B cell (primary cell): ENCODE measurements at places on chromosomes 1 and 21. TPM values are rescaled to one million over a fixed set of nuclear protein-coding genes. Genes with fewer than 3 reads are reported as not detected.

DNA sequence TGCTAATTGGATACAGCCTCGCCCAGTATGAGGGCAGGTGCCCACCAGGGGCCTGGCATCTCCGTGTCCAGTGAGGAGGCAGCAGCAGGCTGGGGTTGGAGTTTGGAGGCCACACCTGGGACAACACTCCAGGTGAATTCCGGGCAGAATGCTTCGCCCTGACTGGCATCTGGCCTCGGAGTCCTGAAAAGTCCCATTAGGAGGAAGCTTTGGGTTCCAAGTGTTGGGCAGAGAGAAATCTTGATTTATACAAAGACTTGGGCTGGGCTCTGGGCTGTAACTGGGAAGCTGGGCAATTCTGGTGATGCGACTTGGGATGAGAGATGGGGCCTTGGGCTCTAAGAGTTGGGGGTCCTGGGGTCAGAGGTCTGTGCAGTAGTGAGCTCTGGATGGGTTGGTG is 48.1 kb upstream of the CSF3R start:
- no peak overlapping the region for H3K4me3 ChIP-seq
- DNase-seq: no peak
- H3K4me1 ChIP-seq: no peaks in the 10 kb centered on the region

DNA sequence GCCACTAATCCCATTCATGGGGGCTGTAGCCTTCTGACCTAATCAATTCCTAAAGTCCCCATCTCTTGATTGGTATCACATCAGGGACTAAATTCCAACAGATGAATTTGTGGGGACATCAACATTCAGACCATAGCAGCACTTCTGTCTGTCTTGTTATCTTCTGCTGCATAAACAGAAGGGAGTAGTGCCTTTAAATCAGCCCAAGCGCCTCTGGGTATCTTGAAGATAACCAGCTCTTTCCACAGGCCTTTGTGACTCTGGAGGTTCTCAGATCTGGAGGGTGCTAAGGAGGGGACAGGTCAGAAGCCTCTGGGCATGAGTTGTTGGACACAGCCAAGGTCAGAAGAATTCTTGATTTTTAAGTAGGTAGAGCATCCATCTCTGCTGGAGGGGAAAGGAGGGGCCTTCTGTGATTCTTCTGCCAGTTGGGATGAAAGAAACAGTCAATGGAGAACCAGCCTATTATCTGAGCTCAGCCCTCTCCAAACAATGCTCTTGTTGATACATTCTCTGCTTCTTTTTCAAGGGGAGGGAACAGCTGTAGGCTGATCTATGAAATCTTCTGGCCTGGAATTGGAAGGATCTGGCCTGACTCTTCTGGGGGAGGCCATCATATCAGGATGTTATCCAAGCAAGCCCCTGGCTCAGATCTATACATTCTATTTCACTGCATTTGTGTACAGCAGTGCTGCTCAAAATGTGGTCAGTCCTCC is 31.3 kb upstream of the LRIG2 start:
- no peak for DNase-seq
- H3K4me3 ChIP-seq: no peak overlapping the region
- H3K27ac ChIP-seq: no peak overlapping the region
- H3K27me3 ChIP-seq: peaks cover 3% of the 10 kb centered on the region

DNA sequence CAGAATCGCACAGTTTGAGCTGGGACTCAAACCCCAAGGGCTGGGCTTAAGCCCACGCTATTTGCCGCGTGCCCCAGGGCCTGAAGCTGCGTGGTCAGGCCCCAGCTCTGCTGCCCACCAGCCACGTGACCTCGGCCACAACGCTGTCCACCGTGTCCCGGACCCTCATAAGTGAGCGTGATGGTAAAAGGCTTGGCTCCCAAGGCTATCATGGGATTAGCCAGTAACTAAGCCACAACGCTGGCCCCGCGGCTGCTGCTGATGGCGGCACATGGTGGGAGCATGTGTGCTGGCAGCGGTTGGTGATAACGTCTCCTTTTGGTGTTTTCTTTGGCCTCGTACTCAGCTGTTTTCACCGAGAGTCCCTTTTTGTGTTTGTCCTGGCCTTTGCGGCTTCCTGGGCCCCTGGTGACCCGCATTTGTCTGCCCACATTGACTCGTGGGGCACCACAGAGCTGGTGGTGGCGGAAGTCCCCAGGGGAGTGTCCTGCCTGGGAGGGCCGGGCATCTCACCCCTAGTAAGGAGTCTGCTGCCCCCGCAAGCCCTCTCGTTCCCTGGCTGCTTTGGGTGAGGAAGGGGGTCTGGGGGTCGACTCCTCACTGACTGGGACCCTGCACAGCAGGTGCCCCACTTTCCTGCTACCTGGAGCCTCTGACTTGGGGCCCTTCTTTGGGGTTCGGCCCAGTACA is 29.3 kb downstream of the PRKCZ start:
- H3K4me3 ChIP-seq: no peak overlapping the region
- no peak for DNase-seq
- no peak overlapping the region for H3K27ac ChIP-seq
- H3K4me1 ChIP-seq: no peaks in the 10 kb centered on the region
- peaks cover 2% of the 10 kb centered on the region for H3K36me3 ChIP-seq

GRCh38 chr21:25893191-25893590 is 158.4 kb downstream of the GABPA start:
- no peak overlapping the region for H3K27ac ChIP-seq
- DNase-seq: no peak
- no peaks in the 10 kb centered on the region for H3K4me1 ChIP-seq
- H3K36me3 ChIP-seq: peaks cover 5% of the 10 kb centered on the region
- no peaks in the 10 kb centered on the region for H3K27me3 ChIP-seq
- no peak overlapping the region for H3K4me3 ChIP-seq

DNA sequence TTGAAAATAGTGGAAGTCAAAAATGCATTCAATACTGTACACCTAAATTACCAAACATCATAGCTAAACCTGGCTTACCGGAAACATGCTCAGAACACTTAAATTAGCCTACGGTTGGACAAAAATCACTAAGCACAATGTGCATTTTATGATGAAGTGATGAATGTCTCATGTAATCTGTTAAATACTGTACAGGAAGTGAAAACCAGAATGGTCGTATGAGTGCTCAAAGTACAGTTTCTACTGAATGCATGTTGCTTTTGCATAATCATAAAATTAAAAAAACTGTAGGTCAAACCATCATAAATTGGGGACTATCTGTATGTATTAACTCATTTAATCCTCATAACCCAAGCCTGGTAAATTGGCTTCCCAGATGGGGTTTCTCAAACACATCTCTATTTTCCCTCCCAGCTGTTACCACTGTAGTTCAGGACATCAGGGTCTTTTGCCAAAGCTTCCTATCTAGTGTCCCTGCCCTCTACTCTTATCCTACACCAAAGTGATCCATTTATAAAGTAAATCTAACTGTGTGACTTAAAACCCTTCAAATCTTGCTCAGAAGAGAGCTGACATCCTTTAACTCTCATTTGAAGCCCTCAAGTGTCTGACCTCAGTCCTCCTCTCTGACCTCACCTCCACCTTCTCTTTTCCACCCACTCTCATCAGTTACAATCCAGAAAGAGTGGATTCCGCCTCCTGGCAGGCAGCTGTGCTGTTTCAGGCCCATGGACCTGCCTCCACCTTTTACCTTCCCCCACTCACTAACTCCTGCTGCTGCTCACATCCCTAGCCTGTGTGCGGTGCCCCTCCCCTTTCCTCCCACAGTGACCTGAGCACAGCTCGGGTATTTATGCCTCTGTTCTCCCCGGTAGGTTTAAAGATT is 356.4 kb upstream of the ST6GALNAC5 start:
- H3K27ac ChIP-seq: no peak overlapping the region
- peaks cover 4% of the 10 kb centered on the region for H3K4me1 ChIP-seq
- DNase-seq: no peak
- H3K27me3 ChIP-seq: no peaks in the 10 kb centered on the region
- no peak overlapping the region for H3K4me3 ChIP-seq

Gene XCL1
- polyA plus RNA-seq: 0.12 and 0.19 TPM in 2 replicates

Gene PAQR6
- 1.3 and 1.8 TPM in 2 replicates for polyA plus RNA-seq

Gene AVPR1B
- polyA plus RNA-seq: not detected in 2 replicates

Gene SH2D5
- not detected in 2 replicates for polyA plus RNA-seq

Gene RAD54L
- 0.57 and 1.1 TPM in 2 replicates for polyA plus RNA-seq

Gene LCE1A
- polyA plus RNA-seq: not detected in 2 replicates

Gene RIMKLA
- 0.01 and 0.04 TPM in 2 replicates for polyA plus RNA-seq

Gene GNG4
- polyA plus RNA-seq: not detected in 2 replicates
